Spinal cord (tissue), 10 donors: ENCODE measurements at places on chromosomes 3 and 15. TPM values are rescaled to one million over a fixed set of nuclear protein-coding genes. Genes with fewer than 3 reads are reported as not detected.

- DNase-seq, result no peak
- H3K36me3 ChIP-seq, result peaks cover 13% of the 10 kb centered on the region
- H3K27ac ChIP-seq, result peak within 1 kb of the TSS; percentile 91
- H3K27me3 ChIP-seq, result no peaks in the 10 kb centered on the region
- no peak within 1 kb of the TSS for H3K4me3 ChIP-seq
These were observed at the start of gene TNNC1 for GRCh38 chr3:52453496-52454249. TSS of gene TNNC1 (minus strand) at chr3:52454041. CDS start at chr3:52454015, 26 bp downstream.

GRCh38 chr15:70314688-70315087, 217.0 kb upstream of the TLE3 start:
- no peak for DNase-seq
- H3K27ac ChIP-seq, result no peak overlapping the region
- no peaks in the 10 kb centered on the region for H3K36me3 ChIP-seq
- H3K27me3 ChIP-seq, result no peaks in the 10 kb centered on the region
- peaks cover 8% of the 10 kb centered on the region for H3K4me1 ChIP-seq

- no peak overlapping the region for H3K4me3 ChIP-seq
- no peak for DNase-seq
- no peak overlapping the region for H3K27ac ChIP-seq
- H3K36me3 ChIP-seq, result peaks cover 15% of the 10 kb centered on the region
- H3K4me1 ChIP-seq, result peaks cover 18% of the 10 kb centered on the region
- no peaks in the 10 kb centered on the region for H3K27me3 ChIP-seq
These were observed 41.3 kb downstream of the RPN1 start for GRCh38 chr3:128609294-128609693.

DNA sequence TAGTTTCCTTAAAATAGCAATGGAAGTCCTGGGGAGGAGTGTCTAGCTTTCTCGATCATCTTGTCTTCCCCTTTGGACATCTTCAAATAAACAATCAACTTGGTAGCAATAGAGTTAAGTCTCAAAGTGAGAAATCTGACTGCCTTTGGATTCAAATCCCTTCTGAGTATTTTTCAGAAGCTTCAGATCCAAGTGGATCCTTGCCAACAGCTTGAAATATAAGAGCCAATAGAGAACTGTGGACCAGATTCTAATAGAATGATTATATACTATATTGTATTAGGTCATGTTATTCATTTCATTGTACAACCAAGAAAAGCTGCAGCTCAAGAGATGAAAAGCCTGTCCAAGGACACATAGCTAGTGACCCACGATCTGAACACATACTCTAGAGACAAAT, 60.2 kb downstream of the SYNPR start:
- no peaks in the 10 kb centered on the region for H3K4me1 ChIP-seq
- H3K4me3 ChIP-seq, result no peak overlapping the region
- H3K27ac ChIP-seq, result no peak overlapping the region

The SCAANT1 gene
- not detected for total RNA-seq

The EXOG gene
- total RNA-seq, result 13.3 TPM

The STRC gene
- 0.59 TPM for total RNA-seq

The ZBTB47 gene
- total RNA-seq, result 47.4 TPM
